ENCODE measurements at places on chromosomes 12 and 14. TPM values are rescaled to one million over a fixed set of nuclear protein-coding genes. Genes with fewer than 3 reads are reported as not detected.

The PCED1B gene
- 1.1 TPM for total RNA-seq

DNA sequence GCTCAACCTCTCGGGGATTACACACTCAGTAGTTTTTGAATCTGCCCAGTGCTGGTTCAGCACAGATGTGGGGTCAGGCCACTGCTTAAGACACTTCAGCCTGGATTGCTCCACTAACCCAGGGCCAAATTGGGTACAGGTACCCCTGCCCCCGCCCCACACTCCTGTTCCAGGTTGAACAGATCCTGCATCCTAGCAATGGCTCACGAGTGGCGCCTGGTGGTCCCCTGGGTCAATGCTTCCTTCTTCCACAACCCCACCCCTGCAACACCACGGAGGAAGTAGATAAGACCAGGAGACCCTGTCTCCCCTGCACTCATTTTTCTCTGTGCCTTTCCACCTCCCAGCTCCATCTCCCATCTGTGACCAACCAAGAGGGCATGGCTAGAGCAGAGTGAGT, 108.4 kb downstream of the ESRRB start:
- no peak for DNase-seq

The FOXG1 gene
- 1.2 TPM for total RNA-seq

DNA sequence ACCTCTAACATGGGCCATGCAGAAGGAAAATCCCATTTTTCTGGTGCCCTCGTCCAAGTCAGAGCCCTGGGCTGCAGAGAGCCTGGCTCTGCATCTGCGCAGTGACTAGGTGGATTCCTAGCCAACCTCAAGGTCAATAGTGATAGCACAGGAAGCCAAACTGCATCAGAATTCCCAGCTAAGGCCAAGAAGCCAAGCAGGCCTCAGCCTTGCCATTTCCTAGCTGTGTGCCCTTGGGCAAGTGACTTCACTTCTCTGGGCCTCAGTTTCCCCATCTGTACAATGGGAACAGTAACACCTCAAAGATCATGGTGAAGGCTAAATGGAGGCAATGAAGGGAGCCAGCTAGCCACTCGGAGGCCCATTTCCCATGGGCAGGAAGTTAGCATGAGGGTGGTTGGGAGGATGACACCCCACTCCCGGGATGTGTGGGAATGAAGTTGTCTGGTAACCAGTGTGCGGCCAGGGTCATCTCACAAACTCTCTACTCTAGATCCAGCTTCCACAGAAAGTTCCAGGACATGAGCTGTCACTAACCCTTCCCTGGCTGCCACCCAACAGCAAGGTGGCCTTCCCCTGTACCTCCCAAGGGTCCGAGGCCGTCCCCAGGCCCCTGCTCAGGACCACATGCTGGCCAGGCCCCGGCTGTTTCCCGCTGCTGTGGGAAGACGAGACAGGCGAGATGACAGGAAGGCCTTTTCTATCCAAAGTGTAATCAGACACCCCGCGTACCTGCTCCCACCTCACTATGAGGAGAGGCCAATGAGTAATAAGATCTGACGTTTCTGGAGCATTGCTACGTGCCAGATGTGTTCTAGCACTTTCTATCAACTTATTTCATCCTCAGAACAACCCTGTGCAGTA, 125.7 kb downstream of the SCARB1 start:
- DNase-seq = no peak

GRCh38 chr12:12954356-12954755, 2.4 kb upstream of the GPRC5D start:
- DNase-seq = no peak

The GDF11 gene
- total RNA-seq = 42.8 TPM

DNA sequence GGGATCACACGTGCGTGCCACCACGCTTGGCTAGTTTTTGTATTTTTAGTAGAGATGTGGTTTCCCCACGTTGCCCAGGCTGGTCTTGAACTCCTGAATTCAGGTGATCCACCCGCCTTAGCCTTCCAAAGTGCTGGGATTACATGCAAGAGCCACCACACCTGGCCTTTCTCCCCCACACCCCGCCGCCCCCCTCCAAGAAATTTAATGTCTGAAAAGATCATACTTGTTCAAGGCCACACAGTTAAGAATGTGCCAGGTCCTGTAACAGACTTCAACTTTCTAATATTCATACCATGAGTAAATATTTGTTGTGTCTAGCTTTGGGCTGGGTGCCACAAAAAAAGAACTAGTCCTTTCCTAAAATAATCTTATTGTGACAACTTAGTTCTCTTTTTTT, 9.1 kb downstream of the GATC start:
- no peak for DNase-seq

DNA sequence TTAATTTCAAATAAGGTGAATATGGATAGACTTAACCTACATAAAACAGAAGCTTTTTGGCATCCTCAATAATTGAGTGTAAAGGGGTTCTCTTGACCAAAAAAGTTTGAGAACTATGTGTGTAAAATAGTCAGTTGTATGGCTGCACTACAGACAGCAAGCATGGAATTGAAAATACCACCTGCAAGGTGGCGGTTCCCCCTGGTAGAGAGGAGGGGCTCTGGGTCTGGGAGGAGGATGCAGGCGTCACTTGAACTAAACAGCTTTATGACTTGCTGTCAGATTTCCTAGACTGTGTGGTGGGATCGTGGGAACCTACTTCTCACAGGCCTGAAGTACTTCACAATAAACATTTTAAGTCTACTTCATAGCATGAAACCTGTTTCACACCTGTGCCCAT, 6.3 kb downstream of the EVL start:
- no peak for DNase-seq

DNA sequence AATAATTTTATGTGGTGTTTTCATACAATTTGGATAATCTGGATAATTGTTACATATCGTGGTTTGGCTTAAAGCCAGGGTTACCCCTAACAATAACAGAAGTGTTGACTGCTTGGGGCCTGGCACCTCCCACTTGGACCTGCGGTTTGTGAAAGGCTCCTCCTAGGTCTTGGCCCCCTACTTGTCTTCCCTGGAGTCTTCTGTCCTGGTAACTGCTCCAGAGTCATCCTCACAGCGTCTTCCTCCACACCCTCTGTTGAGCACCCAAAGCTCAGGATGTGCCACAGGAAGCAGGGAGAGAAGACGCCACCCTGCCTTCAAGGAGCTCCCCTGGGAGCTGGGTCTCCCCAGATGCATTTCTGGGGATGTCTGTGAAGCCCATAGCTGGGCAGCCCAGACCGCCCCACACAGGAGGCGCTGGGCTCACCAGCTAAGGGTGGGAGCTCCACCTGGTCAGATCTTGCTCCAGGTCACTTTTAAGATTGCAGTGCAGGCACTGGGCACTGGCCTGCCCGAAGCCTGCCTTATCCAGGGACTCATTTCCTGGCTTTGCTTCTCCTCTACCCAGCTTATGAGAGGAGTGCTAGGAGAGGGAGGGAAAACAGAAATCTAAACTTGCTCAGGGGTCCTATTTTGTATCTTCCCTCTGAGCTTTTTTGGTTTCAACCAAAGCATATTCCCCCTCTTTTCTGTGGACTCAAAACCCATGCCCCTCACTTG, 98.2 kb downstream of the ZFP36L1 start:
- DNase-seq = no peak

- no peak for DNase-seq
These were observed 182.9 kb upstream of the SLC38A2 start for GRCh38 chr12:46555406-46555852.

- DNase-seq = no peak
These were observed 111.4 kb downstream of the DACT1 start for GRCh38 chr14:58749066-58749669.

DNA sequence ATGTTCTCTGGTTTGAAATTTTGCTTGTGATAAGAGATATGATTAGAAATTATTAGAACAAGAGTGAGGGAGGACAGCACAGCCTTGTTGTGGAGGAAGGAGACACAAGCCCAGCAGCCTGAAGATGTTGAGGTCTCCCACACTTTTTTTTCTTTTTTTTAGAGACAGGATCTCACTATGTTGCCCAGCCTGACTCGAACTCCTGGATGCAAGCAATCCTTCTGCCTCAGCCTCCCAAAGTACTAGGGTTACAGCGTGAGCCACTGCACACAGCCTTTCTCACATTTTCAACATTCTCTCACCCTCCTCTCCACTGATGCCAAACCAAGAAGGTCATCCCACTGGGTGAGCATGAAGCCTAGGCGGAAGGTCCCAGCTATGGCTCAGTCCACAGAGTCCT, 4.9 kb upstream of the KRT8 start:
- no peak for DNase-seq

DNA sequence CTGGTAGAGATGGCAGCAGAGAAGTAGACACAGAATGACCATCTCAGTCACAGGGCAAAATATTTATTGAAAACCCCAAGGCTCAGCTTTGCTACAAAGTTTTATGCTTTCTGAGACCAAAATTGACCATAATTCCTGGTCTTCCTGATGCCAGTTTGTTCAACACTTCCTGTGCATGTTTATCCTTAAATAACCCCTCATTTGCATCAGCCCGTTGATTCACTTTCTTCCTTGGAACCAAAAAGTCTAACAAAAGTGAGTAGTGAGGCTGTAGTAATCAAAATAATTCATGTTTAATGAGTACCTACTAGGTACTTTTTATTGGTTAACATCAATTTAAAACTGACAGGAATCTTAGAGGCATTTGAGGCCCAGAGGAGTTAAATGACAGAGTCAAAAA, 51.7 kb downstream of the TRHDE start:
- no peak for DNase-seq

GRCh38 chr12:24479131-24479530, 469.8 kb downstream of the BCAT1 start:
- DNase-seq = no peak

DNA sequence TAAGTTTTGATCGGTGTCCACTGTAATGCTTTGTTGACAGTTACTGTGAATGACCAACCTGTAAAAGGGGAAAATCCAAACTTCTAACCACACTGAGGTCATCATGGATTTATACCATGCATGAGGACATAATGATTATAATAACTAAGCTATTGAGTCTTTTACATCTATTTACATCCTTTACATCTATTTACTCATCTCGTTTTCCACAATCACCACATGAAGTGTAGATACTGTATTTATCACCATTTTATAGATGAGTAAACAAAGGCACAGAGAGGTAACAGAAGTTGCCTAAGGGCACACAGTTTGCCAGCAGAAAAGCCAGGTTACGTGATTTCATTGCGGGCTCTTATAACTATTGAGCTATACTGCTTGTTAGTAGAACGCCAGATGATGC, 27.9 kb upstream of the EID3 start:
- DNase-seq = no peak

DNA sequence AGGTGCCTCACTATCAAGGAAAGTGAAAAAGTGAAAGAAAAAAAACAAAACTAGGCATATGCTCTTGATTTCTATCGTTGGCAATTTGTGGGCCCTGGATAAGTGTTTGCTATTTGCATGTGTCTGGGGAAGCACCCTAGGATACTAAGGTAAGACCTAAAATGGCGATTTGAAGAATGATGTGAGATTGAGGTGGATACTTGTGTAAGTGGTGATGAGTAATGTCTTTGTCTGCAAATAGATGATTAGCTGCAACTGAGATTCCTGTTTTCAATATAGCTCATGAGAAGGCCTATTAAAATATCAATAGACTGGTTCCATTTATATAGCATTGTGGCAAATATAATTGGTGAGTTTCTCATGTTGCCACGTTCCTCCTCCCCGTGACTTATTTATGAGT, 261.7 kb downstream of the NEDD1 start:
- DNase-seq = no peak

The KRT78 gene
- total RNA-seq = not detected

The TTC8 gene
- total RNA-seq = 29.7 TPM

The KCNH5 gene
- 3.1 TPM for total RNA-seq

DNA sequence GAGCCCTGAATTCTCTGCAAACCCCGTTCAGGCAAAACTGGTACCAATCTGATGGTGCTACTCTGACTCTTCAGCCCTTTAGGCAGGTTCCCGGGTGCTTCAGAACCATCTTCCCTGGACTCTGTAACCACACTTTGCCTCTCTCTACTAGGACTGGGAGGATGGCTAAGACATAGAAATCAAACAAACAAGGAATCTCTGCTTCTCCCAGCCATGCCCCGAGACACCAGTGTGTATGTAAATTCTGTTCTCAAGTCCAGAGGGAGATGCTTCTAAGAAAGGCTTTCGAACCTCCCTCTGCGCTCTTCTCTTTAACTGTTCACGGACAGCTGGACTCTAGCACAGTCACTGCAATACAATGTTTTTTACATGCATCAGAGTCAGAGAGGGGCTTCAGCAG, 1.9 kb upstream of the KCNK10 start:
- DNase-seq = no peak

DNA sequence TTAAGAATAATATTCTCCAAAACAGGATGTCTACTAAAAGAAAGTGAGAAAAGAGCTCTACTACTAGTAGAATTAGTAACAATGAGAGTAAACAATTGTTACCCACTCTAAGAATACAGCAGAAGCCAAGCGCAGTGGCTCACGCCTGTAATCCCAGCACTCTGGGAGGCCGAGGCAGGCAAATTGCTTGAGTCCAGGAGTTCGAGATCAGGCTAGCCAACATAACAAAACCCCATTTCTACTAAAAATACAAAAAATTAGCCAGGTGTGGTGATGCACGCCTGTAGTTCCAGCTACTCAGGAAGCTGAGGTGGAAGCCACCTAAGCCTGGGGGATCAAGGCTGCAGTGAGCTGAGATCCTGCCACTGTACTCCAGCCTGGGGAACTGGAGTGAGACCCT, 4.7 kb downstream of the DNAJC14 start:
- no peak for DNase-seq

- no peak for DNase-seq
These were observed 106.2 kb downstream of the SMOC1 start for GRCh38 chr14:69985463-69985862.

DNA sequence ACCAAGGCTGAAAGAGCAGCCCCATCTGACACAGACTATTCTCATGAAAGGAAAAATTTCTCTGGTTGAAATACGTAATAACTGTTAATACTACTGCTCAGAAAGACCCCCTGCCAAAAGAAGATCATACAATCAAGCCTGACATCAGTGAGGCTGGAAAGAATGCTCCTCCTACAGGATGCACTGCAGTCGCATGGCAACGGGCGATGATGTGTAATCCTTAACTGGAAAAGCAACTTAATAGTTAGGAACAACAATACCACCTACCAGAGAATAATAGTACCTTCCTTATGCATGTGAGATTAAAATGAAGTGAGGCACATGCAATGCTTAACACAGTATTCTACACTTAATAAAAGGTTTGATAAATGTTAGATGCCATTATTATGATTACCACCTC, 1.2 kb upstream of the GOLGA5 start:
- no peak for DNase-seq

- DNase-seq = no peak
These were observed 20.6 kb upstream of the EML1 start for GRCh38 chr14:99772371-99773283.

The CD163L1 gene
- 1.1 TPM for total RNA-seq

GRCh38 chr12:106841510-106842302, 67.2 kb downstream of the RIC8B start:
- DNase-seq = no peak

- DNase-seq = no peak
These were observed 5.8 kb downstream of the ASB2 start for GRCh38 chr14:93970585-93970964.

Data from progenitor cell of endocrine pancreas (in vitro differentiated cells).